CD4-positive, alpha-beta T cell treated with Interleukin-15 for 4 hours (primary cell): ENCODE measurements at places on chromosomes 6 and 20.

DNA sequence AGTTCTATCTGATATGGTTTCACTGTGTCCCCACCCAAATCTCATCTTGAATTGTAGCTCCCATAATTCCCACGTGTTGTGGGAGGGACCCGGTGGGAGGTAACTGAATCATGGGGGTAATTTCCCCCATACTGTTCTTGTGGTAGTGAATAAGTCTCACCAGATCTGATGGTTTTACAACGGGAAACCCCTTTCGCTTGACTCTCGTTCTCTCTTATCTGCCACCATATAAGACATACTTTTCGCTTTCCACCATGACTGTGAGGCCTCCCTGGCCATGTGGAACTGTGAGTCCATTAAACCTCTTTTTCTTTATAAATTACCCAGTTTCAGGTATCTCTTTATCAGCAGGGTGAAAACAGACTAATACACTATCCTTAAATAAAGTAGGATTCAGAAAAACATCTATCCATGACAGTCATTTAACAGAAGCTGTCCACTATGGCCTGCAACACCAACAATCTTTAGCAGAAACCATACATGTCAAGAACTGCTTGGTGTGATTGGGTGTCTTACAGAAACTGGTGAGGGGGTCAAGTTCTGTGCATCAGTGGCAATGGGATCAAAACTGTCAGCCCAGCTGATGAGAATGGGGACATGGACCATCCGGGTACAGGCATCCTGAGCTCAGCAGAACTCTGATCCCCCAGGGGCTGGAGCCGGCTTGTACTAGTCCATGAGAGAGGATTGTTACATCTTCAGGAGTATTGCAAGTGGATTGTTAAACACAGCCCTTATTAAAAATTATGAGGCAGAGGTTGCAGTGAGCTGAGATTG lies 59.2 kb downstream of the SCML4 start:
- no peak for DNase-seq

- DNase-seq = no peak
These were observed 4.5 kb upstream of the COL9A3 start for GRCh38 chr20:62812181-62812906.

DNA sequence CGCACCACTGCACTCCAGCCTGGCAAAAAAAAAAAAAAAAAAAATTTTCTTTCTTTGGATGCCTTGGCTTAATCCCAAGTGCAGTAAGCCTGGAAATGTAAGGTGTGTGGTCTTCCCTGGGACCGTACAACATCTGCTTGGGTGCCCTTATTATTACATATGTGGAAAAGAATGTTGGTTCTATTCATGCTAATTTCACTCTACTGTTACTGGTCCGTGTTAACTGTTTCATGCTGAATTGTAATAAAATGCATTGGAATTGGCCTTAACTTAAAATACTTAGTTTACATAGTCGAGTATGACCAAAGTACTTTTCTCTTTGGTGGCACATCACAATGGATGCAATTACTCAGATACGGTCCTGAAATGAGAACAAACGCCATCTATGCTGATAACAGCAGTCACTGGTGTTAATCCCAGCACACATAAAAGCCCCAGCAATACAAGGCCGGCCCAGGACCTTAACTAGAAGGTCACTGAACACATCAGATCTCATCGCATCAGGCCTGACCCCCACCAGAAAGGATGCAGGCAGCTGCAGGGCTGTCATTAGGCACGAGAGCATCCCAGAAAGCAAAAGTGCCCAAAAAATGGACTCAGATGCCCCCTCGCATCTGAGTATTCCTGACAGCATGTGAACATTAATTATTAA lies 1.2 kb downstream of the SERPINB6 start:
- no peak for DNase-seq

DNA sequence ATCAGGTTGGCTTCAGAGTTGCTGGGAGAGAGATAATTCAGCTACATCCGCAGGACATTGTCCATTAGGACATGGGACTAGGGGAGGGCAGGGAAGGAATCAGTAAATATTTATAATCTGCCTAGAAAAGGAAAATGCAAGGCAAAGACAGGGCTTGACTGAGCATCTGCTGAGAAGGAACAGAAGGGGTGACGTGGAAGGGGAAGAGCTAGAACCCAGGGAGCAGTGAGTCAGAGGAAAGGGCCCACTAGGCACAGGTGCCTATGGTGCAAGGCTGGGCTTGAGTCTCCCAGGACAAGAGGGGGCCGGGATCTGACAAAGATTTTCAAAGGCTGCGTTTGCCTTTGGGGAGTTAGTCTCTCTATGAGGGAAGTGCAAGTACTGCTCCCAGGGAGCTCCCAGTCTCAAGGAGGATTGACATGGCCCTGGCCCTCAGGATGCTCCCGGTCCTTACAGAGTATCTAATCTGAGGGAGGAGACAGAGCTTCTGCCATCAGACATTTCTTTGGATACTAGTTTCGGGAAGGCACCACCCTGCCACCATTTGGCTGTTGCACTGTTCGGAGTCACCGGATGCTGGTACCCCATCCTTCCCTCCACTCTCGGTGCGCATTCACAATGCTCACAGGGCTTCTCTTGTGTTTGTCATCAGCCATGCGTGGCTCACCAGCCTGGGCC lies 21.9 kb downstream of the VEGFA start:
- no peak for DNase-seq

DNA sequence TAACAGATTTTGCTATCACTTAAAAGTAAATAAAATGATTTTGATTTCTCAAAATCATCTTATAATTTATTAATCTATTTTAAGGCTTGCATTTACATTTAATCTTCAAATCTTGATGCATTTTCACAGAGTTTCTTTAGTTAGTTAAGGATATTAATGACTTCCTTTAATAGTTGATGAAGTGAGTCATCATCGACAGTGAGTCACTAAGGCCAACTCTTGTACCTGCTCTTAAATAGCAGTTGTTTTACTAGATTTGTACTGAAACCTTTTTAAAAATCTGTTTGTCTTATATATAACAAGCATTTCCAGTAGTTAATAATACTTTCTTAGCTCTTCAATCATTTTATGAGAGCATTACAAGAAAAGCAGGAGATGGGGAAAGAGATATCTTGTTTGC lies 191.7 kb downstream of the ESR1 start:
- no peak for DNase-seq

DNA sequence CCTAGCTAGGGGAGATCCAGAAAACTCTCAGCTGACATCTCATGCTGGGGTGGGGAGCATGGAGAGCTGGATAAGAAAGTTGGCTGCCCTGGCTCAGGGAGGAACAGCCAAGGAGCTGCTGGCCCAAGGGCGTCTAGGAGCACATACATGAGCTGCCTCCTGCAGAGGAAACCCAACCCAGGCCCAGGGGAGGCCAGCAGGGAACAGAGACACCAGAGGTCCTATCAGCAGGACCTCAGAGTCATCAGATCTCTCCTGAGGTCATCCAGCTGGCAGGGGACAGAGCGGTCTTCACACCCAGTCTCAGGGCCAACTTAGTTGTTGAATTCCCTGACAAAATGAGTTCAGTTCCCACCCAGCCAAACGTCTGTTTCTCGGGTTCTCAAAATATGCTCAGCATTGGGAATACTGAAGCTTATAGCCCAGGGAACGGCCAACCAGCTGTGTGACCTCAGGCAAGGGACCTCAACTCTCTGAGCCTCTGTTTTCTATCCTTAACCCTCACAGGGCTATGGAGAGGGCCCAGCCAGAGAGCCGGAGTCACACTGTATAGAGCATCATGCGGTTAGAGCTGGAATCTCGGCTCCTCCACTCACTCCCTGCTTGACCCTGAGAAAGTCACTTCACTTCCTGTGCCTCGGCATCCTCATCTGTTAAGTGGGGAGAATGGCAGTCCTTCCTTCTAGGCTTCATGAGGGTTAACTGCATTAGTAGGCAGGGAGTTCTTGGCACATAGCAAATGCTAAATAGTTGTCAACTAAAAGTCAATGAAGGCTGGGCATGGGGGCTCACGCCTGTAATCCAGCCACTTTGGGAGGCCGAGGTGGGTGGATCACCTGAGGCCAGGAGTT lies 13.8 kb downstream of the ADA start:
- no peak for DNase-seq

- no peak for DNase-seq
These were observed 104.2 kb downstream of the PREX1 start for GRCh38 chr20:48723308-48724264.

DNA sequence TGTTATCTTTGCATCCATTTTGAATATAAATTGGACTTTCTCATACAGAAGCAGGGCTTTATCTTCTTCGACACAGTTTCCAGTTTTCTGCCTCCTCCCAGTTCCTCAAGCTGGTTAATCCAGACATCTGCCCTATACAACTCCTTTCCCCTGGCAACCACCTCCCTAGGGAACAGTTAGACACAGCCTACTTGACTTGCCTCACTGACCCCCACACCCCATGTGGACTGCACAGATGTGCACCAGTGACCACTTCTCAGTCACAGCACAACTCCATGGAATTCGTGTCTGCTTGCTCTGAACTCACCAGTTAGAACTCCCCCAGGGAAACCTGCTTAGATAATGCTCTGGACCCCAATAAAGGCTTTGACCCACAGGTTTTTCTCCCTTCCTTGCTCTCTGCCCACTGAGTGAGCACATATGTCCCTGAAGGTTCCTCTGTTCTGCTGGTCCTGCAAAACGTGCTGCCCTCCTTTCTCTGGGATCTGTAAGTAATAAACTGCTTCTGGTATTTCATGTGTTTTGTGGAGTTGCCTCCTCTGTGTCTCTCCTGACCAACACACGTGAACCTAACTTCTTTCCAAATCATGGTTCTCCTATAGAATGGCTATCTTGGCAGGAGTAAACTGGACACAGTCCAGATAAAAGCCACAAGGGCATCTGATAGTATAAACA lies 351.2 kb downstream of the CD83 start:
- DNase-seq = no peak

DNA sequence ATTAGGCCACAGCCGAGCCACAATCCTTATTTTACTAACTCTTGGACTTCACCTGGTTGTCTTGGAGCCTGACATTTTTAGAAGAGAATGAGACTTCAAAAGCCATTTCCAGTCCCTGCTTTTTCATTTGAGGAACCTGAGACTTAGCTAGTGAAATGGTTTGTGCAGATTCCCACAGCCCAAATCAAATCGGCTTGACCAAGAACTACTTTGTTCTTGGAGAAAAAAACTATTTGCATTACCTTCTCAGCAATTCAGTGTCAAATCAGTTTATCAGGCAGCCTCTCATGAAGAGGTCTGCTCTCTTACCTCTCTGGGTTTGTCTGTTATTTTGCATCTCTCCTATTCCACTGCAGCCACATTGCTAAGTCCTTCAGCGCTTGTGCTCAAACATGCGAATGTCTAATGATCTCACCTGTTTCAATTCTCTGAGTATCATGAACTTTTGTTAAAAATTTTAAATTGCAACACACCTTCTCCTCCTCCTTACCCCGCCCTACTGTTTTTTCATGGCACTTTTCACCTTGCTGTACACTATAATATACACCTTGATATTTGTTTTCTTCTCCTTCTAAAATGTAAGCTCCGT lies 573 bp upstream of the IFNGR1 start:
- DNase-seq = no peak

GRCh38 chr20:59850018-59850641 lies 83.3 kb downstream of the SYCP2 start:
- DNase-seq = no peak

GRCh38 chr6:16570946-16571345 lies 190.3 kb downstream of the ATXN1 start:
- DNase-seq = no peak

DNA sequence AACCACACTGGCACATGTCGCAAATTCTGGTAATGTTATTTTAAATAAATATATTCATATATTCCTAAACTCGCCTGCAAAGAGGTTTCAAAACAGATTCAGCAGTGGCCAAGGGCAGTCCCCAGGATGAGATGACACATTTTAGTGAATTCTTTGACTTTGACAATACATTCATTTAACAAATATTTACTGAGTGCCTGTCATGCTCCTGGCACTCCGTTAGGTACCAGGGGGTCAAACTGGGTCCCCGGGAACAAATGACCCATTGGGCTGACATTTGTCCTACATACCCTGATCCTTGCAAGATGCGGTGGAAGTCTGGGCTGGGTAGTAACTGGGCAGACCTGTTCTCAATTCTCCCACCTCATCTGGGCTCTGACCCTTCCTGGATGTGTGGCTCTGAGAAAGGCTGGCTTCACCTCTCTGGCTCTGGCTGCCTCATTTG lies 74.9 kb downstream of the FYN start:
- no peak for DNase-seq

- no peak for DNase-seq
These were observed 38.4 kb downstream of the INSM1 start for GRCh38 chr20:20406306-20406705.

GRCh38 chr20:46196990-46197389 lies 78.9 kb downstream of the CD40 start:
- no peak for DNase-seq

GRCh38 chr20:39245685-39246311 lies 283.7 kb downstream of the DHX35 start:
- DNase-seq = no peak

- no peak for DNase-seq
These were observed 23.2 kb upstream of the FAM135A start for GRCh38 chr6:70390067-70390466.

- DNase-seq = no peak
These were observed 161.4 kb upstream of the FLRT3 start for GRCh38 chr20:14498772-14499171.

- DNase-seq = no peak
These were observed 3.2 kb downstream of the CD40 start for GRCh38 chr20:46121184-46121930.

DNA sequence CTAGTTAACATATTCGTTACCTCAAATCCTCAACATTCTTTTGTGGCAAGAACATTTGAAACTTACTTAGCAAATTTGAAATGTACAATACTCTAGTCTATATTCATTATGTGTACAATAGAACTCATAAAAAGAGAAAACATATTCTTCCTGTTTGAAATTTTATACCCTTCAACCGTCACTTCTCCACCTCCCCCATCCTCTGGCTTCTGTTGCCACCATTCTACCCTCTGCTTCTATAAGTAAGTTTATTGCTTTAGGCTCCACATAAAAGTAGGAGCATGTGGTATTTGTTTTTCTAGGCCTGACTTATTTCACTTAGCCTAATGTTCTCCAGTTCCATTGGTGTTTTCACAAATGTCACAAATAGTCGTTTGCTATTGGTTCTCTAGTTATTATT lies 205.3 kb downstream of the TENT5A start:
- no peak for DNase-seq
